CD4-positive, CD25-positive, alpha-beta regulatory T cell (primary cell): ENCODE measurements at places on chromosomes 13 and 19. TPM values are rescaled to one million over a fixed set of nuclear protein-coding genes. Genes with fewer than 3 reads are reported as not detected.

GRCh38 chr13:42102961-42103865 lies 54.8 kb downstream of the DGKH start:
- H3K4me1 ChIP-seq: no peaks in the 10 kb centered on the region
- H3K4me3 ChIP-seq: no peak overlapping the region
- no peak overlapping the region for H3K27ac ChIP-seq
- H3K36me3 ChIP-seq: no peaks in the 10 kb centered on the region
- no peak for DNase-seq

GRCh38 chr19:53553865-53554791 lies 16.2 kb downstream of the ZNF331 start:
- DNase-seq: peak; percentile 93
- peak overlapping the region; percentile 48 for H3K4me3 ChIP-seq
- peaks cover 9% of the 10 kb centered on the region for H3K4me1 ChIP-seq
- peak overlapping the region; percentile 93 for H3K27ac ChIP-seq

GRCh38 chr13:66618702-66619101 lies 611.4 kb downstream of the PCDH9 start:
- H3K36me3 ChIP-seq: no peaks in the 10 kb centered on the region
- H3K27ac ChIP-seq: no peak overlapping the region
- no peak for DNase-seq
- H3K27me3 ChIP-seq: no peaks in the 10 kb centered on the region
- no peak overlapping the region for H3K4me3 ChIP-seq

GRCh38 chr13:108363666-108364065 lies 94.1 kb downstream of the TNFSF13B start:
- peaks cover 7% of the 10 kb centered on the region for H3K27me3 ChIP-seq
- no peak overlapping the region for H3K27ac ChIP-seq
- no peak overlapping the region for H3K4me3 ChIP-seq
- no peak for DNase-seq

DNA sequence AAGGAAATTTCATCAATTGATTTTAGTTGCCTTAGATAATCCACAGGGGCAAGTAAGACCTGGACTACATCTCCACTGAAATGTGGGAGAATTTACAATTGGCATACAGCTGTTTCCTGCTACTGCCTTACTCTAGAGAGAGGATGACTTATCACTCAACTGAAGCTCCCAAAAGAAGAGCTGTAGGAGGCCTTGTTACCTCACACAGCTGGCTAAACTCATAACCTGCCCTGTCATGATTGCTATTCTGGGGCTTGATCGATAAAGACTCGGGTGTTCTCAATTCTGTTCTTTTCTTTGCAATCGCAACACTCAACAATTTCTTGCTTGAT lies 1396.4 kb downstream of the EFNB2 start:
- no peaks in the 10 kb centered on the region for H3K27me3 ChIP-seq
- peak overlapping the region; percentile 67 for H3K27ac ChIP-seq
- H3K4me1 ChIP-seq: peaks cover 12% of the 10 kb centered on the region
- peak overlapping the region; percentile 97 for H3K4me3 ChIP-seq
- H3K36me3 ChIP-seq: no peaks in the 10 kb centered on the region

GRCh38 chr13:33543631-33544265 lies 258.2 kb upstream of the STARD13 start:
- H3K27me3 ChIP-seq: no peaks in the 10 kb centered on the region
- peak overlapping the region; percentile 100 for H3K27ac ChIP-seq
- H3K4me3 ChIP-seq: peak overlapping the region; percentile 98

GRCh38 chr19:17999684-18000479 lies 8.1 kb upstream of the ARRDC2 start:
- H3K27ac ChIP-seq: peak overlapping the region; percentile 94
- H3K4me1 ChIP-seq: peaks cover 27% of the 10 kb centered on the region
- DNase-seq: peak; percentile 16
- H3K36me3 ChIP-seq: no peaks in the 10 kb centered on the region
- H3K27me3 ChIP-seq: no peaks in the 10 kb centered on the region
- H3K4me3 ChIP-seq: peak overlapping the region; percentile 70

GRCh38 chr19:18456974-18457373 lies 19.0 kb upstream of the ISYNA1 start:
- H3K4me1 ChIP-seq: no peaks in the 10 kb centered on the region
- no peak overlapping the region for H3K4me3 ChIP-seq
- no peaks in the 10 kb centered on the region for H3K27me3 ChIP-seq
- DNase-seq: no peak
- no peak overlapping the region for H3K27ac ChIP-seq

DNA sequence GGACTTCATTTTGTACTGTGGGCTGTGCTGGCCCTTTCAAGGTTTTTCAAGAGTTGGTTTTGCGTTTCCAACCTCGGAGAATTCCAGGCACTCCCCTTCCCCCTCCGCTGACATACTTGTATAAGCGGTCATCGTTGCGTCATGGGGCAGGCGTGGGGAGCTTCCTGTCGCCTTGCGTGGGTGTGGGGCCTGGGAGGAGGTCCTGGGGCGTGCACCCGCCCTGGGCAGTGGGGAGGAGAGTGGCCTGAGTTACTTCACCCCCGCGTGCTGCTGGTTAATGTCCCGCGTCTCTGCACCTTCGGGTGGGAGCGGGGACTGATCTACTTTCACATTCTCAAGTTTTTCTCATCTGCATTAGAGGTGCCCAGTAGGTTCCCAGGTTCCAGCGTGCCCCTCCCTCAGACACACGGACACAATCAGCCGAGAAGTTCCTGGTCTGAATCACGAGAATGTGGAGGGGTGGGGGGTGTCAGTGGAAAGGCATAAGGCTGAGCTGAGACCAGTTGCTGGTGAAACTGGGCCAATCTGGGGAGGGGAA lies 4.1 kb downstream of the IER2 start:
- H3K27me3 ChIP-seq: no peaks in the 10 kb centered on the region
- H3K4me3 ChIP-seq: peak overlapping the region; percentile 98
- no peaks in the 10 kb centered on the region for H3K36me3 ChIP-seq
- peaks cover 57% of the 10 kb centered on the region for H3K4me1 ChIP-seq
- H3K27ac ChIP-seq: peak overlapping the region; percentile 97

GRCh38 chr13:61086087-61086486 lies 329.6 kb downstream of the PCDH20 start:
- H3K4me1 ChIP-seq: no peaks in the 10 kb centered on the region
- DNase-seq: no peak
- H3K36me3 ChIP-seq: no peaks in the 10 kb centered on the region
- H3K27me3 ChIP-seq: no peaks in the 10 kb centered on the region
- H3K4me3 ChIP-seq: no peak overlapping the region

GRCh38 chr13:31686670-31687425 lies 52.5 kb upstream of the RXFP2 start:
- no peak for DNase-seq
- H3K27me3 ChIP-seq: no peaks in the 10 kb centered on the region
- no peaks in the 10 kb centered on the region for H3K4me1 ChIP-seq
- H3K27ac ChIP-seq: no peak overlapping the region

DNA sequence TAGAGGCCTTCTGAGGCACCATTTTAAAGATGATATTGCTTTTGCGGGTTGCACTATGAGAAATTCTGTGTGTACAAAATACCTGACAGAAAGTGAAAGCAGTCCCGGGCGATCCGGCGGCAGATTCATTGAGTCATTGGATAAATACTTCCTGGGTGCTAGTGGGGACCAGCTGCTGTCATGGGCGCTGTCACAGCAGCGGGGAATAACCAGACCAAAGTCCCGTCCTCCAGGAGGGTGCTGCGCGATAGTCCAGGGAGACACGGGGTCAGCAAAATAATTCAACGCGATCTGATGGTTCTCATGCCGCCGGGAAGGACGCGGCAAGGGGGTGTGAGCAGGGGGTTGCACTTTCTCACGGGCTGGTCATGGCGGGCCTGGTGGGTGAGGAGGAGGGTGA lies 13.5 kb downstream of the ZFR2 start:
- no peaks in the 10 kb centered on the region for H3K4me1 ChIP-seq
- H3K27ac ChIP-seq: no peak overlapping the region
- H3K36me3 ChIP-seq: no peaks in the 10 kb centered on the region
- no peaks in the 10 kb centered on the region for H3K27me3 ChIP-seq
- no peak for DNase-seq

DNA sequence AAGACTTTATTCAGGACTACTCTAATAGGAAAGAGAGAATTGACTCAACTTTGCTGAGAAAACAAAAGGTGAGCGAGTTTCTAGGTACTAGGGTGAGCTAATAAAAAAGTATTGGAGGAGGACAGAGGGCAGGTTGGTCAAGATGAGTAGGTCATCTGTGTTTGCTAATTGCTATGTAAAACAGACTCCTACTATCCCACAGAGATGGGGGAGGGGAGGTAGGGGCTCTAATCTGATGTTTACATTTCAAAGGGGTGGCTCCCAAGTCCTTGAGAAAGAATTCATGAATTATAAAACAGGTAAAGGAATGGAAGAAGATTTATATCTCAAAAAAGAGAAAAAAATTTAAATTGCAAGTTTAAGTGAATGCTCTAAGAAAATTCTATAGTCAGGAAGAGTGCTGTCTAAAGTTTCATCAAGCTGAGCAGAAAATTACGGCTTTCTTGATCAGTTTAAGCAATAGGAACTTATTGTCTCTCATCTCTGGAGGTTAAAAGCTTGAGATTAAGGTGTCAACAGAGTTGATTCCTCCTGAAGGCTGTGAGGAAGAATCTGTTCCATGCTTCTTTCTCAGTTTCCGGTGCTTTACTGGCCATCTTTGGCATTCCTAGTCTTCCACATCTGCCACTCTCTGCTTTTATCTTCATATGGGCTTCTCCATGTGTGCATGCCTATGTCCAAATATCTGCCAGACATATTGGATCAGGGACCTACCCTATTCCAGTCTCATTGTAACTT lies 790.3 kb downstream of the SLITRK5 start:
- H3K27me3 ChIP-seq: no peaks in the 10 kb centered on the region
- DNase-seq: no peak
- no peak overlapping the region for H3K4me3 ChIP-seq
- H3K4me1 ChIP-seq: no peaks in the 10 kb centered on the region

GRCh38 chr19:3985643-3986259 lies 488 bp upstream of the EEF2 start:
- peaks cover 35% of the 10 kb centered on the region for H3K36me3 ChIP-seq
- peak overlapping the region; percentile 71 for H3K27ac ChIP-seq
- H3K4me1 ChIP-seq: peaks cover 58% of the 10 kb centered on the region

- no peaks in the 10 kb centered on the region for H3K27me3 ChIP-seq
- H3K36me3 ChIP-seq: no peaks in the 10 kb centered on the region
- H3K4me1 ChIP-seq: no peaks in the 10 kb centered on the region
- no peak overlapping the region for H3K4me3 ChIP-seq
Observed at GRCh38 chr13:63367522-63368198, 1952.0 kb upstream of the PCDH20 start.

- no peak for DNase-seq
- no peak overlapping the region for H3K27ac ChIP-seq
- H3K4me1 ChIP-seq: no peaks in the 10 kb centered on the region
Observed at GRCh38 chr13:75341028-75341427, 140.9 kb downstream of the TBC1D4 start.

- H3K4me3 ChIP-seq: no peak overlapping the region
- no peaks in the 10 kb centered on the region for H3K27me3 ChIP-seq
Observed at GRCh38 chr19:489418-490196, 6.7 kb upstream of the MADCAM1 start.

Gene ADGRE2
- 0.18 TPM for polyA plus RNA-seq

Gene PNMA8A
- not detected for polyA plus RNA-seq

Gene LILRB5
- not detected for polyA plus RNA-seq

Gene SYT5
- polyA plus RNA-seq: not detected

Gene DDX39A
- polyA plus RNA-seq: 110 TPM

Gene CLC
- polyA plus RNA-seq: not detected

Gene SIGLEC10
- 0.30 TPM for polyA plus RNA-seq

Gene OCEL1
- polyA plus RNA-seq: 47.5 TPM
